ENCODE measurements at places on chromosomes 5 and 9. TPM values are rescaled to one million over a fixed set of nuclear protein-coding genes. Genes with fewer than 3 reads are reported as not detected.

GRCh38 chr5:149804478-149805450, 74.7 kb downstream of the PPARGC1B start:
- no peak for DNase-seq

The IZUMO3 gene
- not detected for total RNA-seq

The SLC46A2 gene
- total RNA-seq: not detected

DNA sequence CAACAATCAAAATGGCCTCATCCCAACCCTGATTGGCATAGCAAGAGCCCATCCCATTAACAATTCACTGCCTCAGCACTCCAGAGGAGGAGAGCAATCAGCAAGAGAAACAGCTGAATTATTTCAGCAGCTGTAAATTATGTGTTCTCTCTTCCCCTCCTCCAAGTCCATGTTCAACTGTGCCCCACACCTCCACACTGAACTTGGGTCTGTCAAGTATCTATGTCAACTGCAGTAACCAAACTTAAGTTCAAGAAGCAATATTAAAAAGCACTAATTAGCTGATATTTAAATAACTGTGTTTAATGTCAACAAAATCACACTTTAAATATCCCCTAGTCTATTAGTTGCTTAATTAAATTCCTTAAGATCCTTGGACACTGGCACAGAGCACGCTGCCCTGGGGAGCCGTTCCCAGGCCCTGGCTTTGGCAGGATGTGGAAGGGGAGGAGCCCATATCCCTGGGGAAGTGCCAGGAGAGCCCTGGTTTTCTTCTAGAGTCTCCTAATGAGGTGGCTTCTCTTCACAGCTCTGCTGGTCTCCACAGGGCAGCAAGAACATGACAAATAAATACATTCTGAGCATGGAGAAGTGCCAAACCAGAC, 50.6 kb downstream of the SIL1 start:
- DNase-seq: peak; percentile 18

GRCh38 chr5:114984796-114985195, 184.9 kb downstream of the TRIM36 start:
- DNase-seq: no peak

The PCDHGA6 gene
- total RNA-seq: 1.2 TPM

GRCh38 chr5:494667-495255, 29.5 kb downstream of the SLC9A3 start:
- DNase-seq: no peak

DNA sequence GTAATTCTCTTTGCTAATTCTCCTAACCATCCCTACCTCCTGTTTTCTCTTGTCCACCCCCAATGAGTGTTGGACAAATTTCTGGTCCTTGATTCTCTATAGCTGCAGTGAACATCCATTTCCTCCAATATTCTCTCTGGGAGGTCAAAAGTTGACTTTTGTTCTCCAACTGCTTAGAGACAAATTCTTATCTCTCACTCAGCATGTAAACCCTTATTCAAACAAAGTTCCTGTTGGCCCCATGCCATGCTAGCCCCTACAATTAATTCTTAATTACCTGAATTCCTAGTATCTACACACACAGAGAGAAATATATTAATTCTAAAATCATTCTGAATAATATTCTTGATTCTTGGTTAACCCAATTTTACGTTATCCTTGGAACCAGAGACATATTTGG, 472.9 kb upstream of the ACTBL2 start:
- DNase-seq: peak; percentile 21

GRCh38 chr9:132894346-132894745, 15.6 kb downstream of the SPACA9 start:
- DNase-seq: no peak

The MOB3B gene
- 1.9 TPM for total RNA-seq

DNA sequence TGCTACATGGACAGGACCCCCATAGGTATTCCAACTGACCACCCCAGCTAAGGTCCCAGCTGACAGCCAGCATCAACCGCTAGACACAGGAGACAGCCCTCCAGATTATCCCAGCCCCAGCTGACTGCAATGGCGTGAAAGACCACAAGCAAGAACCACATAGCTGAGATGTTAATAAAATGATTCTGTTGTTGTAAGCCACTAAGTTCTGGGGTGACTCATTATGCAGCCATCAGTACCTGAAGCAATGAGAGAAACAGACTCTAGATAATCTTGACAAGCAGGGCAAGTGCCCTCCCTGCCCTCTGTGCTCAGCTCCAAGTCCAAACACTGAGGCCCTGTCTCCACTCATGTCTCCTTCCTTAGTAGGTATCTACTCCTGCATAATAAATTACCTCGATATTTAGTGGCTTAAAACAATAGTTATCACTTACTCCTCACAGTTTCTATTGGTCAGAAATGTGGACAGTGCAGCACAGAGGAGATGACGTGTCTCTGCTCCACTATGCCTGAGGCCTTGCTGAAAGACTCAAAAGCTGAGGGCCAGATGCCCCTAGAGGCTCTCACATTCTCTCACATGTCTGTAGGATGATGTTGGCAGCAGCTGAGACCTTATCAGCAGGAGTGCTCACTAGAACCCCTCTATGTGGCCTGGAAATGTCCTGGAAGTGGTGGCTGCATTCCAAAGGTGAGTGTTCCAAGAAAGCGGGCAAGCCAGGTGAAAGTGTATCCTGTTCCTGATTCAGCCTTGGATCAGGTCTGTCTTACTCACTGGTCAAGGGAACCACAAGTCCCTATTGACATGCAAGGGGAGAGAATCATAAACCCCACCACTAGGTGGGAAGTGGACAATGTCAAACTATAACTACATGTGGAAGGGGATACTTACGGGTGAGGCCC, 2.5 kb downstream of the MGAT1 start:
- DNase-seq: peak; percentile 43

GRCh38 chr5:54469622-54470021, 14.1 kb downstream of the HSPB3 start:
- DNase-seq: no peak

- DNase-seq: peak; percentile 88
These were observed 226.3 kb downstream of the SMARCA2 start for GRCh38 chr9:2241461-2241835.

All from dermis microvascular lymphatic vessel endothelial cell (primary cell).